ENCODE measurements at places on chromosomes 5 and 9.

DNA sequence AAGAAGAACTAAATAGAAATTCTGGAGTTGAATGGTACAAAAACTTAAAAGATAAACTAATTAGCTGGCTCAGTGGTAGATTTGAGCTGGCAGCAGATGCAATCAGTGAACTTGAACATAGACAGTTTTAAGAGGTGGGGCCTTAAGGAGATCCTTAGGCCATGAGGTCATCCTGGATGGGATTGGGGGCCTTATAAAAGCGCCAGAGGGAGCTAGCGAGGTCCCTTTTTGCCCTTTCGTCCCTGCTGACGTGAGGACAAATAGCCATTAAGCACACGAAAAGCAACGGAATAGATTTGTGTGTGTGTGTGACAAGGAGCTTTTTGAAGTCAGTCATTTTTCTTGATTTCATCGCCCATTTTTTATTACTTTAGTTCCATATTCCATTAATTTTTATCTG is 83.3 kb downstream of the ZNF354C start:
- no peak for DNase-seq

DNA sequence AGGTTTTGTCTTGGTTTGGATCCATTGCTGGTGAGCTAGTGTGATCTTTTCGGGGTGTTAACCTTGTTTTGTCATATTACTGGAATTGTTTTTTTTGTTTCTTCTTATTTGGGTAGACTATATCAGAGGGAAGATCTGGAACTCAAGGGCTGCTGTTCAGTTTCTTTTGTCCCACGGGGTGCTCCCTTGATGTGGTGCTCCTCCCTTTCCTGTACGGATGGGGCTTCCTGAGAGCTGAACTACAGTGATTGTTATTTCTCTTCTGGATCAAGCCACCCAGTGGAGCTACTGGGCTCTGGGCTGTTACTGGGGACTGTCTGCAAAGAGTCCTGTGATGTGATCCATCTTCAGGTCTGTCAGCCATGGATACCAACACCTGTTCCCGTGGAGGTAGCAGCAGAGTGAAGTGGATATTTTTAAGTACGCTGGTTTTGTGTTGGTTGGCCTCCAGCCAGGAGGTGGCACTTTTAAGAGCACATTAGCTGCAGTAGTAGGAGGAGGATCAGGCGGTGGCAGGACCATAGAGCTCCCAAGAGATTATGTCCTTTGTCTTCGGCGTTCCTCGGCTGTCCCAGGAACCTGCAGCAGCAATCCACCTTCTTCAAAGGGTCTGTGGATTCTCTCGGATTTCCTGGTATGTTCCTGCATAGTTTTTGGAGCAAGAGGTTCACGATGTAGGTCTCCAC is 27.2 kb downstream of the SCAMP1 start:
- no peak for DNase-seq

GRCh38 chr5:14684757-14685156 is 20.2 kb downstream of the OTULIN start:
- DNase-seq = no peak

DNA sequence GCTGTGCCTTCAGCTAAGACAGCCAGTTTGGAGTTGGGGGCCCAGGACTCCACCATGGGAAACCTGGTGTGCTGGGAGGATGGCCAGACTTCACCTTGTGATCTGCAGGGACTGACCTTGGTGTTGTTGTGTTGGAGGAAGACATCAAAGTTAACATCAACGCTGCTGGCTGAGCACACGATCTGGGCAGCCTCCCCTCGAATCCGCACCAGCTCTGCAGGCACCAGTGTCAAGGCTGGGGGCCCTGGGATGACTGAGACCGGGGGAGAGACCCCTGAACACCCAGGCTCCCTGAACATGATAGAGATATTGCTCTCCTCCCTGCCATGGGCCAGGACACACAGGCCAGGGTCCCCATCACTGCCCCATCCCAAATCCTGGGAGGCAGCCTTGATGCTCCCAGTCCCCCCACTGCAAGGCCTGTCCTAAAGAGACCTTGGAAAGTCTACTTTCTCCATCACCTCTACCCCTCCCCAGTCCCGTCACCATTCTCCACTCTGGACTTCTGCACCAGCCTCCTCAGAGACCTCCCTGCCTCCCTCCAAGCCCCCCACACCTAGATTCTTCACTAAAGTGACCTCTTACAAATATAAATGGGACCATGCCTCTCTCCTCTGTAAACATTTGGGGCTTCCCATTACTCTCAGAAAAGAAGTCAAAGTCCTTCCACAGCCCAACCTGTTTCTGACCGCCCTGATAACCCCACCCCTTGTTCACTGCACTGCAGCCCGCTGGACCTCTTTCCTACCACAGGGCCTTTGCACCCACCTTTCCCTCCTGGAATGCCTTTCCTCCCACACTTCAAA is 8.2 kb downstream of the CSF1R start:
- no peak for DNase-seq

DNA sequence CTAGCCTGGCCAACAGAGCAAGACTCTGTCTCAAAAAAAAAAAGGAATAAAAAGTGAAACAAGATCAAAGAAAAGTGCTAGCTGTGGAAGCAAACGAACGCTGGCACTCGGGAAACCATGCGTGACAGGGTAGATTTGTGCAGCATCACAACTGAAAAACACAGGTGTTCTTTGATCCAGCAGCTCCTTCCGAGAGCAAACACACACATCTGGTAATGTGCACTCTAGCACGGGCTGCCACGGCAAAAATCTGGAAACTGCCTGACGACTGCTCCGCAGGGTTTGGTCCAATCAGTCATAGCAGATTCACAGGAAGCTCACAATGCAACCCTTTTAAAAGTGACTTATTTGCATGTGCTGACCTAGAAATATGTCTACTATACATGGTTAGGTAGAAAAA is 80.0 kb downstream of the SYK start:
- no peak for DNase-seq

DNA sequence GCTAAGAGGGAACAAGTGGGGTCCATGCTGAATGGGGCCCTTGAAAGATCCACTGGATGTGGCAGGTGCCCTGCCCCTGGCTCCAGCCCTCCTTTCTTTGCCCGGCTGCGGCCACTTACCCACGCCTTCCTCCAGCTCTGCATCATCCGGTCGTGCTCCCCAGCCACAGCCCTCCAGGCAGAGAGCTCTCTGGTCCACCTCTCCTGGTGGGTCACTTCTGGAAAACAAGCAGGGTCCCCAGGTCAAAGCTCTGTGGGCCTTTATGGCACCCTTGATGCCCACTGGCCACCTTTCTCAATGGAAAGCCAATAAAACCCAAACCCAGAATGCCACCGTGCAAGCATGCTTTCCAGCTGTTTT is 45.0 kb downstream of the SECISBP2 start:
- no peak for DNase-seq

GRCh38 chr5:7684826-7685225 is 166.1 kb downstream of the CFAP90 start:
- no peak for DNase-seq

GRCh38 chr5:137627706-137628105 is 108.2 kb downstream of the KLHL3 start:
- no peak for DNase-seq

- peak; percentile 99 for DNase-seq
Measured at GRCh38 chr5:151684690-151685361, 1.9 kb downstream of the SPARC start.

DNA sequence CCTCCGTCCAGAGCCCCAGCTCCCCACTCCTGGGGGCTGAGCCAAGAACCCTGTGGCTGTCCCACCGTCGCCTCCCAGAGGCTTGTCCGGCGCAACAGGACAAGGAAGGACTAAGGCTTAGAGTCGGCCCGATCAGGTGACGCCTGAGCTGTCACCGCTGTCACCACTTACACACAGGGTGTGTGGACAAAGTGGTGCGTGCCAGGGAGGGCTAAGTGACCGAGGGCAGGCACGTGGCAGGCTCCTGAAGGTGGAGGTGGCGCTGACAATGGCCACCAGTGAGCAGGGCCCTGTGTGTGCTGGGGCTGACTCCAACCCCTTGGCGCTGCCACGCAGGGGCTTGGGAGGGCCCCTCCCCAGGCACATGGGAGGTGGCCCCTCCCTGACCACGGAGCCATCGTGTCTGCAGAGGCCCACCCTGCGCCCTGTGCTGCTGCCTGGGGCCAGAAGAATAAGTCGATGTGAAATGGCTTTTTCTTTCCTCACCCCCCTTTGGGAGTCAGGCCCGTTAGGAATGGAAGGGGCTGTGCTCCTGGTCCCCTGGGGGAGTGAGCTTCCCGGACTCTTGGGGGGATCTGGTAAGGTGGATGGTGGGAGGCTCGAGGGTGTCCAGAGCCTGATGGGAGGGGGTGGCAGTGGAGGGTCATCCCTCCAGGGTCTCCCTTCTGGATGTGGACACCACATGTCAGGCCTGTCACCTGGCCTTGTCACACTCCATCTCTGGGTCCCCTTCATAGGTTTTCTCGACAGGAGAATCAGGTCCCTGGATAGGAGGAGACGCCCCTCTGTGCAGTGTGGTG is 2.6 kb upstream of the GPSM1 start:
- DNase-seq = no peak

GRCh38 chr5:140596321-140596741 is 31.7 kb downstream of the SLC35A4 start:
- DNase-seq = no peak

DNA sequence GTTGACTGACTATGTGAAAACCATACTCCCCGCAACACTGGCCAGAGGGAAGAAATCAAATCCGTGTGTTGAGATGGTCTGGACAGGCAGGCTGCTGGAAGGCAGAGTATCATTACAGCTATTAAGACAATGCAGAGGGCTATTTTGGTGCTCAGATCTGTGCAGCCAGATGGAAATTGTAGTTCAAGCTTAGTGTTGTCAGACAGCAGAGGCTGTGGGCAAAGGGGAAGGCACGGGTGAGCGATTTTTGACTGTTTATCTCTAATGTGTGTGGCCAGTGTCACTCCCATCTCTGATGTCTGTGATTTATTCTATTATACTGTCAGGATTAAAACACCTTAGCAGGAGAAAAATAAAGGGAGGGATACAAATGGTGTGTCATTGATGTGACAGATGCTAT is 984.4 kb upstream of the WWC1 start:
- no peak for DNase-seq

- DNase-seq = peak; percentile 92
Measured at GRCh38 chr5:34053133-34053532, 10.1 kb upstream of the C1QTNF3 start.

DNA sequence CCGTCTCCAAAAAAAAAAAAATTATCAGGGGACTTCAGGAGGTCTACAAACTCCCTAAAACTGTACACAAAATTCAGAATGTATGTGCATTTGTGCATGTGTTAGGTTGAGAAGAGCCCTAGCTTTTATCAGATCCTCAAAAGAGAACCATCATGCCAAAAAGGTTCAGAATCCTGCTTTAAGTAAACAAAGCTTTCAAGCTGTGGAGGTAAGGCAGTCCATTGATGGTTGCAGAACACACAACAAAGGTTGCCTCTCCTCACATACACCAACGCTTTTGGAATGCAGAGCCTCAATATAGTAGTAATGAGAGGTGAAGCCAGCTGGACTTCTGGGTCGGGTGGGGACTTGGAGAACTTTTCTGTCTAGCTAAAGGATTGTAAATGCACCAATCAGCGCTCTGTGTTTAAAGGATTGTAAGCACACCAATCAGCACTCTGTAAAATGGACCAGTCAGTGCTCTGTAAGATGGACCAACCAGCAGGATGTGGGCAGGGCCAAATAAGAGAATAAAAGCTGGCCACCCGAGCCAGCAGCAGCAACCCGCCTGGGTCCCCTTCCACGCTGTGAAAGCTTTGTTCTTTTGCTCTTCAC is 57.9 kb upstream of the RNF38 start:
- DNase-seq = no peak

DNA sequence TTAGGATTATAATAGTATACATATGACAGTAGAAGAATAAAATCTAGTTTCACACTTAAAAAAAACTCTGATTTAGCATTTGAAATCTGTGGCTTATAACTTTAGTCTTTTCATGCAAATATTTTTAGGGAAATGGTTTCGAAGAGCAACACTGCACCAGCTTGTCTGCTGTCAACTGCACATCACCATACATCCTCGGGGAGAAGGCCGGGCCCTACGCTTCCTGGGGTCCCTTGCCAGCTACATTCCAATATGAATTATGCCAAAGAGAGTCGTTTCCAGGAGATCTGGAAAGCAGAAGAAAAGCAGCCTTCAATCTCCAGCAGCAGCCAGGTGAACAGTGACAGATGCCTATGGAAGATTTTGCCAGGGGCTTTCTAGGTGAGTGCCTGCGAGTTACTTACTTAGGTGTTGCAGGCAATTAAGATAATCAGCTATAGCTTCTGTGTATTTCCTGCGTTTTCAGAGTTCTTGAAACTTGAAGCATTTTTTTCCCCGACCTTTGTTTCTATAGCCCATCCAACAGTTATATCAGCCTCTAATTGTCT is 166.8 kb downstream of the TRPM3 start:
- DNase-seq = no peak

- DNase-seq = peak; percentile 69
Measured at GRCh38 chr9:130150779-130151382, 21.3 kb upstream of the NCS1 start.

GRCh38 chr5:18534119-18534518 is 899.9 kb downstream of the TAF11L14 start:
- no peak for DNase-seq

DNA sequence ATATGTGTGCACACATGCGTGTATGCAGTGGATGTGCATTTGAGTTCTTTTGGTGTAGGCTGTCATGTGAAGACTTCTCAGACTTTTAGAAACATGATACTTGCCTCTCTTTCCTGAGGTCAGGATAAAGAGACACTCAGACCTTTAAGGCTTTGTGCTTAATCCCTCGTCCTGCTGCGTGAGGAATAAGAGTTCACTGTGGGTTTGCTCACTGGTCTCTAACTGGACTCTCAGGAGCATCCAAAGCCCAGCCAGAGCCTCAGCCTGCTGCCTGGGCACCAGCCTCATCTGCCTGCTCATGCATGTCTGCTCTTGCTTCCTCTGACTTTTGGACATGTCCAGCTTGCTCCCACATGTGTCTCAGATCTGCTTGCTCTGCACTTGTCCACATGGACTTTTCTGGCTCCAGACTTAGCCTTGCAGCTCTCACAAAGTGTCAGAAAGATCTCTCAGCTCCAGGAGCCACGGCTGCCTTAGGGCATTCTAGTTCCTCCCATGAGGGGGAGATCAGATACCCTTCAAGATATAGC is 65.1 kb upstream of the ZNF366 start:
- DNase-seq = no peak

GRCh38 chr5:66967102-66967501 is 229.5 kb downstream of the CD180 start:
- DNase-seq = peak; percentile 83

DNA sequence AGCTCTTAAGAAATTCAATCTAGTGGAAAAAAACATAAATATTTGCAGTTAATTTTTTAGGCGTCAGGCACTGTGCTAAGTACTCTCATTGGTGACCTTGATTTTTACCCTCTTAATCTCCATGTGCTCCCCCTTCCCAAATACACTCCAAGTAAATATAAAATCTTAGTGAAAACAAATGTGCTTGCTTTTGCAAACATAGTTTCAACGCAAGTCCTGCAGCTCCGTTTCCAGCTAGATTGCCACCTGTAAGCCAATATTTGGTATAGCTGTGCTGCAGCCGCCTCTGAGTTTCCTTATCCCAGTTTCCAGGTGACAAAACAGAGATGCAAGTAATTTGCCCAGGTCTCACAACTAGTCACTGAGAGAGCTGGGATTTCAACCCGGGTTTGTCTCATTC is 1.9 kb upstream of the MTMR12 start:
- no peak for DNase-seq

GRCh38 chr5:89396278-89396954 is 513.4 kb upstream of the MEF2C start:
- peak; percentile 43 for DNase-seq

Data from fibroblast of skin of abdomen (primary cell).